ENCODE measurements at places on chromosomes 11 and 22. TPM values are rescaled to one million over a fixed set of nuclear protein-coding genes. Genes with fewer than 3 reads are reported as not detected.

DNA sequence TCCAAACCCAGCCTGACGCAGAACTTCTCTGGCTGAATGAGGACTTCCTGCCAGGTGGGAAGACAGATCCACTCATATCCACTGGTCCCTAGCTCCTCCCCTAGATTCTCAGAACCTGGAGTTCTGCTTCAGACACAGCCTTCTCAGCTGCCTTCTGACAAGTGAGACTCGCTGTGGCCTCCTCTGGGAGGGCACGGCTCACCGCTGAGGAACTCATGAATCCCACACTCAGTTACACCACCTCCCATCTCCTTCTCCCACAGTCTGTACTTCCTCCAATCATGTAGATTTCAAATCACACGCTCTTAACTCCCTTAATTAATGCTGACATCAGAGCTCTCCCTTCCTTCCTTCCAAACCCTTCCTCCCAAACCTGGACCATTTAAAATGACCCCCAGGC is 86.4 kb upstream of the TMEM45B start:
- DNase-seq: no peak

DNA sequence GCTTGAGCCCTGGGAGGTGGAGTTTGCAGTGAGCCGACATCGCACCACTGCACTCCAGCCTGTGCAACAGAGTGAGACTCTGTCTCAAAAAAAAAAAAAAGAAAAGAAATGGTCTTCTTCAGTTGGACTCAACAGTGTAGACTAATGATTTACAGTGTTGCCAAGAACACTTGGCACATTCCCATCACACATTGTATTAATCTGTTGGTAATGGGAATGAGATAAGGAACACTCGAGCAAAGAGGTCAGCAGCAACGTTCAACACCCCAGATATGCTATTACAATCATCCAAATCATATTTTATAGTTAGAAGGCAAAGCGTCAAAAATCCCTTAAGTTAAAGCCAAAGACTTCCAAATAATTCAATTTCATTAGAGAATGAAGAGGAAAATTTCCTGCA is 14.5 kb downstream of the CDON start:
- DNase-seq: no peak

- DNase-seq: no peak
Observed at GRCh38 chr11:67271541-67272284, 5.4 kb downstream of the GRK2 start.

FAM227A gene
- 0.77 TPM for total RNA-seq

DNA sequence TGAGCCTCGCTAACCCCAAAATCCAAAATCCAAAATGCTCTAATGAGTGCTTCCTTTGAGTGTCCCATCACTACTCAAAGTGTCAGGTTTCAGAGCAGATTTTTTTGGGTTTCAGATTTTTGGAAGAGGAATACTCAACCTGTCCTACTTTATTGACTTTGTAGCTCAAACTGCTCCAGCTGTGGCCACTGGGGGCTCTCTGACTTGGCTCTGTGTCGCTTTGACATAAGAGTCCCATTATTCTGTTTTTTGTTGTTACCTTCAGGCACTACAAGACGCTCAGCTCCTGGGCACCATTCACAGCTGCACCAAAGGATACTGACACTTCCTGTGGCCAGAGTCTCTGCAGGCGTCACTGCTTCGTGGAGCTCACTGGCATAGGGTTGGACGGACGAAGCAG is 41.1 kb downstream of the PHF21B start:
- DNase-seq: no peak

- no peak for DNase-seq
Observed at GRCh38 chr11:75087319-75088305, 9.1 kb downstream of the OR2AT4 start.

GRCh38 chr11:78973876-78974275 is 399.2 kb upstream of the NARS2 start:
- no peak for DNase-seq

DNA sequence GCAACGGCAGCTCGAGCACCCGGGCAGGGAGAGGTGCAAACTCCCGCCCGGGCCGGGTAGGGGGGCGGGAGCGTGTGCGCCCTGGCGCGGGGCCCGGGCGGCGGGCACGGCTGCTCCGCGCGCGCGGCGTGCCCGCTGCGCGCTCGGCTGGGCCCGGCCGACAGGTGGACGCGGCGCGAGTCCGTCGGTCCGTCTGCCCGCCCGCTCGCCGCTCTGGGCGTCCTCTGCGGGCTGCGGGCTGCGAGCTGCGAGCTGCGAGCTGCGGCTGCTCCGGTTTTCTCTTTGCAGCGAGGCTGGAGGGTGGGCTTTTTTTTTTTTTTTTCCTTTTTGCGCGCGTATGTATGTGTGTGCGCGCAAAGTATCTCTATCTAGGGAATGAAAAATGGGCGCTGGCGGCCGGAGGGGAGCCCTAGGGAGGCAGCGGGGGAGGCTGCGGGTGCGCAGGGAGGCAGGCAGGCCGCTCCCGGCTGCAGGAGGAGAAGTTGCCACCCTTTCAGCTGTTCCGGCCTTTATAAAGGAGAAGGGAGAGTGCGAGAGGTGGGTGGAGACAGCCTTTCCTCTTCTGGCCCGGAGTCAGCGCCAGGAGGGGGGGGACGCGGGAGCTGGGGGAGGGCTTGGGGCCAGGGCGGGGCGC is at the start of gene PDGFB:
PDGFB (minus strand) TSS at position 487 of the 634 bp plus-strand sequence. CDS start 1,019 bp downstream, outside the sequence.
- no peak for DNase-seq

GRCh38 chr11:2924381-2924780 is 4.8 kb downstream of the PHLDA2 start:
- DNase-seq: no peak

DNA sequence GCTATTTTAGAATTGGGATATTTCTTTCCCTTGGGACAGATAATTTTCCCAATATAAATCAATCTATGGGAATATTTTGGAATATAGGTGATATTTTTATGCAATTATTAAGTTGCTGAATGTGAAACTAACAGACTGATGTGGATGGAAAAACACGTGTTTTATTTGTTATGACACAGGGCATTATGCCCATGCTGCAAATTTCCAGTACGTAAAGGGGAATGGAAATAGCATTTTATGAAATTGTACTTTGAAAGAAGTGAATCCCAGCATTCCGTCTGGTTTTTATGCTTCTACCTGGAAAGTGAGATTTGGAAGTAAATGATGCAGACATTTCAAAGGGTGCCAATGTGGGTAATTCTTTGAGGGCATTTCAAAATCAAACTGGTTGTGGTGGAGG is 142.7 kb downstream of the PARVA start:
- DNase-seq: no peak

OR8G5 gene
- not detected for total RNA-seq
